ENCODE measurements at places on chromosomes 4 and X. TPM values are rescaled to one million over a fixed set of nuclear protein-coding genes. Genes with fewer than 3 reads are reported as not detected.

Gene EXOC1L
- not detected for total RNA-seq

Gene ODAPH
- not detected for total RNA-seq

Gene NEUROG2
- not detected for total RNA-seq

DNA sequence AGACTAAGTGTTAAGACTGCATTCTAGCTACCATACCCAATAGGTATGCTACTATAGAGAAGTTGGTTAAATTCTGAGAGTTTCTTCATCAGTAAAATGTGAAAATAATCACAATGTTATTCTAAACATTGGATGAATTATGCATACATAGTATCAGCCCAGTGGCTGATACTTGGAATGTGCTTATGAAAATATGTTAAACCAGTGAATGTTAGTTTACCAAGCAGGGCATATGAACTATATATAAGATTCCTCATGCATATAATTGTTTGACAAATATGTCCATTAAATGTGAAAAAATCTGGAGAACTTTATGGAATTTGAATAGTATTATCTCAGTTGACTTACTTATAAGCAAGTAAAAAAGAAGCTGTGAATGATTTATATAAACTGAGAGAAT lies 296.1 kb downstream of the IL15 start:
- DNase-seq, result no peak
